ENCODE measurements at places on chromosomes 7 and 10. TPM values are rescaled to one million over a fixed set of nuclear protein-coding genes. Genes with fewer than 3 reads are reported as not detected.

The PTPRN2 gene
- 0.33 TPM for total RNA-seq

The LHPP gene
- total RNA-seq = 7.5 TPM

The SPDYE18 gene
- not detected for total RNA-seq

The IGF2BP3 gene
- total RNA-seq = 39.0 TPM

The ELFN1 gene
- 0.49 TPM for total RNA-seq

All from mesangial cell (primary cell).